ENCODE measurements at places on chromosomes 13 and 19.

GRCh38 chr19:45526143-45526542, 18.9 kb downstream of the VASP start:
- DNase-seq = peak; percentile 94

- DNase-seq = no peak
These were observed 141.9 kb downstream of the TEX29 start for GRCh38 chr13:111462221-111462764.

DNA sequence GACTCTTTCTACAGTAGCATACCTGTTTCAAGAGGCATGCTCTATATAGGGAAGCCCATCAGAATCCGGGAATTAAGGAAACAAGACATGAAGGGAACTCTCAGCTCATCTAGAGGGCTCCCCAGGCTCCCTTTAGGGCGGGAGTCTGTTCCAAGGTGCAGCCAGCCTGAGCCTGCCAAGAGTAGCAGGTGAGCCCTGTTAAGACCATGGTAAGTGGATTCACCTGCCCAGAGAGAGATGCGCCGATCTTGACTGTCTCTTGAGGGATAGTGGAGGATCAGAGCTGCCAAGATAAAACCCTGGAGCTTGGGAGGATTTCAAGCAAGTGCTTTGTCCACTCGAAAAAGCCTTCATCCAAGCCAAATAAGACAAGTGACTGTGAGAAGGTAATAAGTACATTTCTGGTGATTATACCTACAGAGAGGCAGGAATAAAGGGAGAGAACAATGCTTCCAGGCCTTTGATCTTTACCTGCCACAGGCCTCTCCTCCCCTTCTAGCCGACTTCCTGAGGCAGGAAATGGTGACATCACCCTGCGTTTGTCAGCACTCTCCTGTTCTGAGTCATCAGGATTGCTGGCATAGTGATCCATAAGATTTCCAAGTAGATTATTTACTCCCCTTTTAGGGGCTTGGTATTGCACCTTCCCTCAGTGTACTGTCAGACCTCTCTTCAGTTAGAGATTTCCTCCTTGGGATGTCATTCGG, 31.5 kb downstream of the KLF5 start:
- peak; percentile 87 for DNase-seq

- DNase-seq = no peak
These were observed 74.2 kb downstream of the TUBGCP3 start for GRCh38 chr13:112513761-112514160.

DNA sequence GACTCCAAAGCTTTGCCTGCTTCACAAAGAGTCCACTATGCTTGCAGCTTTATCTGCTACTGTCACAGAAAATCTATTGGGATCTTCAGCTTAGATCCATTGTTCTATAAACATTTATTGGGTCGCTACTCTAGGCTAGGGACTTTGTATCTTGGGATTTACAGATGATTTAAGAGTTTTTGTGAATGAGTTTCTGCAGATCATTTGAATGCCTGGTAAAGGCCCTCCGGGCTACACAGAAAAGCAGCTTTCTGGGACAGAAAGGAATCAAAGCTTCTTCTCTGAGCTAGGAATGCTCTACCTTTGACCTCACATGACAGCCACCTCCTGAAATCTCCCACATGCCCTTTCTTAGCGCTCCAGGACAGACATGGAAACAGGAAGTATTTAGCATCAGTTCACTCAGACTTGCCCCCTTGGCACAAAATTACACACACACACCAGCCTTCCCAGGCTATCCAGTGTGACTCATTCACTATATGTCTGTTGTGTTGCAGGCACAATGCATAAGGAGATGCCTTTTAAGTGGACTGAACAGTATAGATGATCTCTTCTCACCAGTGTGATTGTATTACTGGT, 492.4 kb downstream of the DACH1 start:
- no peak for DNase-seq

DNA sequence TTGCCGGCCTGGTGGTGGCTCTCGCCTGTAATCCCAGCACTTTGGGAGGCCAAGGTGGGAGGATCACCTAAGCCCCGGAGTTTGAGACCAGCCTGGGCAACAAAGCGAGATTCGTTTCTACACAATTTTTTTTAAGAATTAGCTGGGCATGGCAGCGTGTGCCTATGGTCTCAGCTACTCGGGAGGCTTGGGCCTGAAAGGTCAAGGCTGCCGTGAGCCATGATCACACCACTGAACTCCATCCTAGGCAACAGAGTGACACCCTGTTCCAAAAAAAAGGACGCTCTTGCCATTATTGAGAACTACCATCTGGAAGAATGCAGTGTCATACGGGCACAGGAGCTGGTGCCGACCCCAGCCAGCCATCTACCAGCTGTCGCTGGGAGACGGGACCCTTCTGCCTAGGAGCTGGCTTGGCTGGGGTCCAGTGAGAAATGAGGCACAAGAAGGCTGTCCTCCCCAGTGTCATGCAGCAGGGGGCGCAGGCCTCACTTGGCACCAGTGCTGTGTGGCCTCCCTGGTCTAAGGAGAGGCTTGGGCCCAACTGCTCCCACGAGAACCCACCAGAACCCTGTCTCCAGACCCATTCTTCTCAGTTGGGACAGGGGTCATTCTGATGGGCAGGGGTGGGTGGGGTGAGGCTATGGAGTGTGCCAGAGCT, 12.2 kb upstream of the RELB start:
- peak; percentile 79 for DNase-seq

DNA sequence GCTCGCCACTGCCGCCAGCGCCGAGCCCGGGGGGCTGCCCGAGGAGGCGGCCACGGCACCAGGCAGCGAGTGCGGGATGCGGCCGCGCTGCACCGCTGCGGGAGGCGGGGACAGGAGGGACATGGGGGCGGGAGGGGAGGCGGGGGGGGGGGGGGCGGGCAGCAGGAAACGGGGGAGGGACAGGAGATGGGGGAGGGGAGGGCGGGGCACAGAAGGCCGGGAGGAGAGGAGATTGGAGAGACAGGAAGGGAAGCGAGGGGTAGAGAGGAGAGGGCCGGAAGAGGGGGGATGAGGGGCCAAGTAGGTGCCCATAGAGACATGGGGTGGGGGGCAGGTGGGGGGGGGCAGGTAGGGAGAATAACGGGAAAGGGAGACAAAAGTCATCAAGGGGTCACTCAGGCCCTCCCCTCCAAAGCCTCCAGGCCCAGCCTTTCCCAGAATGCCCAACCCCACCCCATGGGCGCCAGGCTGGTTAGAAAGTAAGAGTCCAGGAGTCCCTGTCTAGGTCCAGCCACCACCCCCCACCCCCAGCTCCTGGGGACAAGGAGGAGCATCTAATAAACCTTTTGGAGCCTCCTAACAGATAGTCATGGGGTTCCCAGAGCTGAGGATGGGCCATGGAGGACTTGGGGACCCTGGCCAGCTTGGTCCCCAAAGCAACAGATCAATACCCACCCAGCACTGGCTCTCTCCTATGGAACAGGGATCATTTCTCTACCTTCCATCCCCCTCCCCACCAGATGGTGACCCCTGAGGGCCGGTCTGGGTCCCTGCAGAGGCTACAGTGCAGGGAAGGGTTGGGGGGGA, 9.5 kb downstream of the NR2F6 start:
- peak; percentile 84 for DNase-seq

GRCh38 chr13:27086599-27087265, 84.9 kb downstream of the USP12 start:
- DNase-seq = no peak

GRCh38 chr19:54572696-54573311, 786 bp upstream of the LILRA2 start:
- no peak for DNase-seq
